Fibroblast of skin of back (primary cell): ENCODE measurements at places on chromosomes 1 and 21.

DNA sequence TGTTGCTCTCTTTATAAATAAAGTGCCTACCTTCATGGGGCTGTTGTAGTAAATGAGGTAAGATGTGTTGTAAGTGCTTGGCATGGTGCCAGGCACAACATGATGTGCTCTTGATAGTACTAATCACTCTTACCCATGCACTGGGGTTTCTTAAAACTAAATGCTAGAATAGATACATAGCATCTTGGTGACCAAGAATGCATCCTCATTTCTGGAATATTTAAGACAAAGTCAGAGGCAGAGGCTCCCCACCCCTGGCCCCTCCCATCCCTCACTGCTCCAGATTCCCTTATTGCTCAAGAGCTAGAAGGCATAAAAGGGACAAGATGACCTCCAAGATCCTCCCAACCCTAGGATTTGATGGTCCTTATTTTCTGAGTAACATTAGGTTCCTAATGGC is 61.3 kb downstream of the GLUL start:
- DNase-seq, result peak; percentile 12

DNA sequence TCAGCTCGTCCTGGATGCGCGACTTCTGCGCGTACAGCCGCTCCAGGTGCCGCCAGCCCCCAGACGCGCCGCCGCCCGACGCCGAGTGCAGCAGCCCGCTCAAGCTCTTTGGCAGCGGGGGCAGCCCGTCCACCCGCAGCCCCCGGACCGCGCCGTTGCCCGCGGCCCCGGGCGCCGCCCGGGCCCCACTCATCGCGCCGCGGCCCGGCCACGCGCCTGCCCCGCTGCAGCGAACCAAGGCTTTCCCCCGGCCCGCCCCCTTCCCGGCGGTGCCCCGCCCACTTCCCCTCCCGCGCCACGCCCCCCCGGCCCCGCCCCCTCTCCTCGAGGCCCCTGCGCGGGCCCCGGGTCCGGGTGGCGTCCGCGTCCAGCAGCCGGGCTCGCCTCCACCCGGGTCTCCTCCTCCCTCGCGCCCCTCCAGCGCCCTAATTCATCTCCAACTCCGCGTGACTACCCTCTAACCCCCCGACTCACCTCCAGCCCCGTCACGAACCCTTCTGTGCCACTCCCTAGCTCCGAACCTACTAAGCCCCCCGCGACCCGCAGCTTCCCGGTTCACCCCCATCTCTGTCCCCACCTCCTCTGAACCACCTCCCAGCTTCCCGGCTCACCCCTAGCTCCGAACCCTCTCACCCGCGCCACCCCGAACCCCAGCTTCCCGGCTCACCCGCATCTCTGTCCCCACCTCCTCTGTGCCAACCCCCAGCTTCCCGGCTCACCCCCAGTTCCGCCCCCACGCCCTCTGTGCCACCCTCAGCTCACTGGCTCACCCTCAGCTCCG is at the start of gene FAM89A:
FAM89A (minus strand) TSS at position 236 of the 781 bp plus-strand sequence; CDS start at position 193, 43 bp downstream.
- DNase-seq, result peak; percentile 36

- no peak for DNase-seq
Observed at GRCh38 chr1:22521692-22522091, 41.6 kb upstream of the EPHA8 start.

DNA sequence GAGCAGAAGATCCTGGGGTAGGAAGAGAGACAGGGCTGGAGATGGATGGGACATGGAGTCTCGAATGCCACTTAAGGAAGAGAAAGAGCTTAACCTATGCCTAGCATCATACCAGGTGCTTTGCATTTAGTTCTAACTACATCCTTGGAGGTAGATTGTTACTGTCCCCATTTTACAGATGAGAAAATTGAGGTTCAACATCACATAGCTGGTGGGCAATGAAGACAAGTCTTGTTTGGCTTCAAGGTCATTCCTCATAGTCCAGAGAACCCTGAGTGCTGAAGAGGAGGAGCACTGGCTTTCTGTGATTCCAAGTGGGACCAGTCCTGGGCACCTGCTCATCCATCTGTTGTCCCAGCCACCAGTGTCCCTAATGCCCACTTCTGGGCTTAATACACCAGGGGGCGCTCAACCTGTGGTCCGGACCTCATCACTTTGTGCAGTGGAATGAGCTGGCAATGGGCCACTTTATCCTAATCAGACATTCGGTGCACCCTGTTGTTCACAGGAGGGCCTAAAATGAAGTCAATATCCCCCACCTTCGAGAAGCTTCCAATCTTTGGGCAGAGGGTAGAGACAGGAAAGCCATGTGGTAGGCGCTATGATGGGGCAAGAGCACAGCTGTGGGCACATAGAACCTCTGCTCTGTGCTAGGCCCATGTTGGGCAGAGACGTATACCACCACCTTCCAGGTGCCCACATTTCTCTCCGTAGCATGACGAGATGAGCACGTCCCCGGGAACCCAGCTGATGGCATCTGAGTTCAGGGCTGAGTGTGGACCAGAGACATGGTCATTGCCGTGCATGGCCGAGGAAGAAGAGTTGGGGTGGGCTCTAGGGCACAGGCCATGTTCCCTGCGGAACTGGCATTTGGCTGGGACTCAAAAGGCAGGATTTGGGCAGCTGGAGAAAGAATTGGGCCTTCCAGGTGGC is 9.2 kb downstream of the RPS6KA1 start:
- DNase-seq, result peak; percentile 52

DNA sequence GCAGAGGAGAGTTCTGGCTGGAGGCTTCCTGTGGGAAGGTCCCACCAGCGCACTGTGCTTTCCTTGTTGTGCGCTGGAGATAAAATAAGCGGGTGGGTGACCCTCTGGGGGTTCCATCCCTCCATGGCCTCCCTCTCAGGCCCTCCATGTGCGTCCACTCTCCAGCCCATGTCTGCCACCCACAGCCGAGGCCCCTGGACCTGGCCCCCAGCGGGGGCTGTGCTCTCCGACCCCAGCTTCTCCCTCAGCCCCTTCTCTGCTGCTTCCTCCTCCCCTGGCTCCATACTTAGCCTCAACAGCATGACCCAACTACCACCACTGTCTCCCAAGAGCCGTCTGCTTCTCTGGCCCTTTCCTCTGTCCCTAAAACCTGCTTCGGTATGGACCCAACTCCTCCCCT is 61.4 kb downstream of the GNG4 start:
- DNase-seq, result no peak

DNA sequence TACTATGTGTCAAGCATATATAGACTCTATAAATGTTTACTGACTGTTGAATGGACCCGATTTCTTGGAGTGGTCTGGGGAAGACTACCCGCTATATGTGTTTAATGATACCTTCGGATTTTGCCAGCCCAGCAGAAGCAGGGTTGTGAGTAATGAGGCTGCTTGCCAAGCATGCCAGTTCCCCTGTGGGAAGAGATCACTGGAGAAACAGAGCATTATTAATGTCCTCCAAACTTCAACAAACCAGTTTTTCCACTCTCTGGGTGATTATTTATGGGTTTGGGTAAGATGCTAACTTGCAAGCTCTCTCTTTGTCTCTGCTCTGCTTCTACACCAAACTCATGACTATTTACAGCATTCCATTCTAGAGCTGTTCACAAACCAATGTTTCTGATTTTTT is 25.1 kb upstream of the PHGDH start:
- no peak for DNase-seq

DNA sequence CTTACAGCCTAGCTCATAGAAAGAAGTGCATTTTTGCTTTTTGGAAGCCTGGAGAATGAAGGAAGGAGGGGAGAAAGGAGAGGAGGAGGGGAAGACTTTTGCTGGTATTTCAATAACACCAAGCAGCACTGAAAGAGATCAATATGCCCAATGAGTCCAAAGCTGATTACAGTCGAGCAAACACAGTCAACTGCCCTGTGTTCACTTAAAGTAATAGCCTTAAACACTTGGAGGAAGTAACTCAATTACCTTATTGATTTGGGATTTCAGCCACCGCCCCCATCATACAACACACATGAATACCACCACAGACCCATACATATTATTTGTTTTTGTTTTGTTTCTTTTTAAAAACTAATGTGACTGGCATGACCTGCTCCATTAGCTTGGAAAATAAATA is 23.3 kb upstream of the RXRG start:
- DNase-seq, result no peak

GRCh38 chr1:186536273-186536890 is 75.5 kb upstream of the PDC start:
- peak; percentile 56 for DNase-seq

GRCh38 chr1:88141499-88142074 is 542.5 kb upstream of the PKN2 start:
- no peak for DNase-seq

- no peak for DNase-seq
Observed at GRCh38 chr1:245337829-245338484, 183.2 kb downstream of the KIF26B start.

DNA sequence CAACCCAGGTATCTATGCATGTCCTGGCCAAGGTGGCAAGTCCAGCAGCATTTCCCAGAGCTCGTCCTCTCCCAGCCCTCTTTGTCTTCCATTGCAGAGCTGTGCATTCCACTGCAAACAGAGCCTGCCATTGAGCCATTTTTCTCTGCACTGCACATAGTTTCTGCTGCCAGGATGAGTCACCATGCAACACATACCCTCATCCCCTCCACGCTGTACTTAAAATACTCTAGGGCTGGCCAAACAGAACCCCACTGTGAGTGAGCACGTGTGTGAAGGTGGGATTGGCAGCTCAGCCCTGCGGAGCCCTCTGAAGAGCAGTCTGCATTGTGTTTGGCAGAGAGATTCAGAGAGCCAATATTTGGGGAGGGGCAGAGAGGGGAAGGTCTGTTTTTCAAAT is 3.9 kb upstream of the ATP1B1 start:
- DNase-seq, result peak; percentile 89

DNA sequence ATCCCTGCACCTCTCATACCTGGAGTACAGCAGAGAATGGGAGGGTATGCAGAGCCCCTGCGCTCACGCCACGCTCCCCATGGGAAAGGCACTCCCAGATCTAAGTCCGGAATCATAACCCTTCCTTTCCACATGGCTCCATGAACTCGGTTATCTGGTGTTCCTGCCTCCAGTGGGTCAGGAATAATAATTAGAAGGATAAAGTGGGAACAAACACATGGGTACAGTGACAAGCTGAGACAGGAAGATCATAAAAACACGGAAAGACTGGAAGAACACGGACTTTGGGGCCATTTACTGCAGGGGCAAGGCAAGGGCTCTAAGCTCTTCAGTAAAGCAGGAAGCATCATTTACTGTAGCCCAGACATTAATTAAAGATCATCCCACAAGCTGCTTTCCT is 48.6 kb downstream of the FOXO6 start:
- DNase-seq, result no peak

DNA sequence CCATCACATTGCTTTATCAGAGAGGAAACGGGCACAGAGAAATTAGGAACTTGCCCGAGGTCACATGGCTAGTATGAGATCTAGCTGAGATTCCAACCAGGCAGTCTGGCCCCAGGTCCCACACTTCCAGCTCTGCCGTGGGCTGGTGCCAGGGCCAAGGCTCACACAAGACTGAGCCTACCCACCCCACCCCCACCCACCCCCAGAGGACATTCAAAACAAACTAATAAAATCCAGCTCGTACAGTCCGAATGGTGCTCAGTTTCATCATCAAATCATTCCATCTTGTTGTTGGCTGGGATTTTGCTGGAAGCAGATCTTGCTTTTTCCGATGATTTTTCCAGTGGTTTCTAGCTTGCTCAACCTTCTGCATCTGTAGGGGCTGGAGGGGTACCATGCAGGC is 27.9 kb downstream of the MATN1 start:
- no peak for DNase-seq

DNA sequence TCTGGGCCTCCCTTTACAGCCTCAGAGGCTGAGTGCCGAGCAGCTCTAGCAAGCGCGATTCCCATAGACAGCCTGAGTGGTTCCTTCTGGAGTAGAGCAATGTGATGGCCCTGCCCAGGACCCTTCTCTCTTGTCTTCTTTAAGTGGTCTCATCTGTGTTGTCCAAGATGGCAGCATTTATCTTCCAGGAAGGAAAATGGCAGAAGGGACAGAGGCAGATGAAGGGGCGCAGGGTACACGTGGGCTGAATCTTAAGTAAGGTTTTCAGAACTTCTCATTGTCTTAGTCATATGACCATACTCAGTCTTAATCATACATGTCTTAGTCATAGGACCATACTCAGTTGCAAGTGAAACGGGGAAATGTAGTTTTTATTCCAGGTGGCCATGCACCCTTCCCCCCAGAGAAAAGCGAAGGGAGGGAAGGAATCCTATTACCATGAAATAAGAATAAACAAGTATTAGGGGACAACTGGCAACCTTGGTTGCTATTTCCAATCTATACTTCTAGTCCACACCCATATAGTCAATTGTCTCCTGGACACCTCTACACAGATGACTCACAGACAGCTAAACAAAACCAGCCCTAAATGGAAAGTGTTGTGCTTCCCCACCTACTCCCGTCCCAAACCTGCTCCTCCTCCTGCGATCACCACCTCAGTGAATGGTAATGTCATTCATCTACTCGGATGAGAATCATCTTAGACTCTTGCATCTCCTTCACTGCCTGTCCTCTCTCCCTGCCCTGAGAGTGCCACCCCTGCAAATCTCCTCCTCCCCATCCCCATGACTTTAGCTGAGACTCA is 13.3 kb downstream of the OVAAL start:
- DNase-seq, result peak; percentile 40

- no peak for DNase-seq
Observed at GRCh38 chr21:36254106-36254941, 65.7 kb upstream of the MORC3 start.

DNA sequence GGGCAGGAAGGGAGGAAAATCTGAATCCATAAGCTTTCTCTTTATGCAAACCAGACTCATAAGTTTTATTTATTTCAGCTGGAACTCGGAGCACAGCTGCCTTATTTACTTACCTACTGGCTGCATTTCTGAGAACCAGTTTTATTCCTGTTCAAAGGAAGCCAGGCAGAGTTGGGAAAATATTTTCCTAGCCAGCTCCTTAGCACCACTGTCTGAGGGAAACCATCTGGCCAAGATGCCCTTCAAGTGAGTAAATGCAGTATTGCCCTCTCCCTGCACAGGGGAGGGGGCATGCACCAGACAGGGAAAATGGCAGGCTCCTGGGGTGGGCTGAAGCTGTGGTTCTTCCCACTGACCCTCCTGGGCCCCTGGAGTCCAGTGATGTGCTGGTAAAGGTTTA is 28.9 kb upstream of the FMOD start:
- no peak for DNase-seq

- DNase-seq, result no peak
Observed at GRCh38 chr1:167499664-167500101, 18.6 kb downstream of the CD247 start.

DNA sequence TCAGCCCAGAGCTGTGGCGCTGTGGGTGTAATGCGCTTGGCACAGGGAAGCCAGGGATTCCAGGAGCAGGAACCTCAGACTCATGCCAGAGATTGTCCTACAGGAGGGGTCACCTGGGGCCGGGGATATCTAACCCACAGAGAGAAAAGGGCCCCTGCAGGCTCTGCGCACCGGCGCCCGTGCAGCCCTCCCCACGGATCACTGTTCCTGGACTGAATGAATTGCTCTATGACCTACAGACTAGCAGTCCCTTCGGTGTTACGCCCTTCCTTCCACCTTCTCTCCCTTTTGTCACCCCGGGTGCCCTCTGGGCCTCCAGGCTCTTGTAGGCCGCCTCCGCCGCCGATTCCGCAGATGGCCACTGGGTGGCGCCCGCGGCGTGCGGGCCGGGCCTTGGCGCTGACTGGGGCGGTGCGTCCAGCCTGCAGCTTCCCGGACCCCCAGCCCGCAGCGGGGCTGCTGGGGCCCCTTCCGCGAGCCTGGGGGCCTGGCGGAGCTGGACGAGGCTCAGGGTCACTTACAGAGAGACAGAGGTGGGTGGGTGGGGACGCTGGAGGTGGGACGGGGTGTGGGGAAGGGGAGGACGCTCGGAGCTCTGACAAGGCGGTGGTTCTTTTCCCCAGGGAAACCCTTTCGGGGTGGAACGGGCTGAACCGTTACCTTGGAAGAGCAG is 101.3 kb downstream of the IER5 start:
- peak; percentile 39 for DNase-seq

- peak; percentile 100 for DNase-seq
Observed at GRCh38 chr1:235910357-235911299, 43.9 kb upstream of the LYST start.
